T-helper 2 cell treated with Interferon-gamma antibody and Interleukin-4, amounts not matched to agents 100 ng/mL and 5 ng/mL, for 36 hours (primary cell): ENCODE measurements at places on chromosomes 1 and 21. TPM values are rescaled to one million over a fixed set of nuclear protein-coding genes. Genes with fewer than 3 reads are reported as not detected.

FCGR2B gene
- 0.11 TPM in 1 of 2 replicates, not detected in the other for total RNA-seq

TCHHL1 gene
- total RNA-seq = not detected in 2 replicates

MGST3 gene
- total RNA-seq = 100 and 101 TPM in 2 replicates

CELA3A gene
- not detected in 2 replicates for total RNA-seq

RGS13 gene
- total RNA-seq = not detected in 2 replicates

SEMA4A gene
- 10.5 and 12.4 TPM in 2 replicates for total RNA-seq

SPATA46 gene
- total RNA-seq = not detected in 2 replicates

PRCC gene
- 83.3 and 85.5 TPM in 2 replicates for total RNA-seq
